ENCODE measurements at places on chromosomes 12 and 14.
A peak's percentile ranks its signal among the peaks of the same experiment; 100 is the strongest.

DNA sequence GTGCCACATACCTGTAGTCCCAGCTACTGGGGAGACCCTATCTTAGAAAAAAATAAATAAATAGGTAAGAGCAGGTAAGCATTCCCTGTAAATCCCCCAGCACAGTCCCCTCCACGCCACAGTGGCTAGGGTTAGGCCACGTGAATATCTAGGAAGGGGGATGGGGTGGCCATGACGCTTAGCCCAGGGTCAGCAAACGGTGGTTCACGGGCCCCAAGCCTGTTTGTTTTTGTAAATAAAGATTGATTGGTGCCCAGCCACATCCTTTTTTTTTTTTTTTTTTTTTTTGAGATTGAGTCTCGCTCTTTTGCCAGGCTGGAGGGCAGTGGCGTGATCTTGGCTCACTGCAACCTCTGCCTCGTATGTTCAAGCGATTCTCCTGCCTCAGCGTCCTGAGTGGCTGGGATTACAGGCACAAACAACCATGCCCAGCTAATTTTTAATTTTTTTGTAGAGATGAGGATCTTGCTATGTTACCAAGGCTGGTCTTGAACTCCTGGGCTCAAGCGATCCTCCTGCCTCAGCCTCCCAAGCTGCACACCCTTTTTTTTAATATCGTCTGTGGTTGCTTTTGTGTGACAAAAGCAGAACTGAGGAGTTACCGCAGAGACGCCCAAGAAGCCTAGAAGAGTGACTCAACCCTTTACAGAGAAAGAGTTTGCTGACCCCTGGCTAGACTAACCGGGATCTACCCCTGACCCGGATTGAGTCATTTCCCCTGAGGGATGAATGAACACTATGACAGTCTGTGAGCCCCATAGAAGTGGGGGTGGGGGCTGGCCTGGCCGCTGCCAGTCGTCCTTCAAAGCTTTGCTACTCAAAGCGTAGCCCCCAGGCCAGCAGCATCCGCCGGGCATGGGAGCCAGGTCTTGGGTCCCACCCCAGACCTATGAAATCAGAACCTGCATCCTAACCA, 113.7 kb upstream of the NCOR2 start:
- no peak for DNase-seq

DNA sequence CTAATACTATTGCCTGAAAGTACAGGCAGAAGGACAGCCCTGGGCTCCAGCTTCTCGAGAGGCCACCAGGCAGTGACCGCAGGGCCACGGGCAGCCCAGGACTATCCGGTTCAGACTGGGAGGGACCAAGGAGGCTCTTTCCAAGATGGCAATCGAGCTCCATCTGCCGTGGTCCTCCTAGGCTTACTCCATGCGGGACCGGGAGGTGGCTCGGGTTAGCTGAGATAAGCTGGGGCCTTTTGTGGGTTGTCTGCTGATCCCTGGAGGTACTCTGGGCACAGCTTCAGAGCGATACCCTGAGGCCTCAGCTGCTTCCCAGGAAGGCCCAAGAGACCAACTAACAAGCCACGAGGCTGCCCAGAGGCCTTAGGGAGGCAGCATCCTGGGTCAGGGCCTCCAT, 33.1 kb downstream of the SNRNP35 start:
- DNase-seq, result no peak

DNA sequence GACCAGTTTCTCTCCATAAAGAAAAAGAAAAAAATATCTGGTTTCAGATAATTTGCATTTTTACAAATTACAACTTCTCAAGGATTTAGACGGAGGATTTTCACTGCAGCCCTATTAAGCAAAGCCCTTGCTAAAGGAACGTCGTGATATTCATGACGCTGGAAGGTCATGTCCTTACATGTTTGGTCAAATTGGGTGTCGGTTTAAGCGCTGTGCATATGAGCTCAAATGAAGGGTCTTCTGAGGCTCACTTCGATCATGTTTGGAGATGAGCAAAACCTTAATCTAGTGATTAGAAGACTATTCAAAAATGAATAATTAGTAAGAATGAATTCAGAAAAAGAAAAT, 67.3 kb upstream of the USP15 start:
- DNase-seq, result no peak

DNA sequence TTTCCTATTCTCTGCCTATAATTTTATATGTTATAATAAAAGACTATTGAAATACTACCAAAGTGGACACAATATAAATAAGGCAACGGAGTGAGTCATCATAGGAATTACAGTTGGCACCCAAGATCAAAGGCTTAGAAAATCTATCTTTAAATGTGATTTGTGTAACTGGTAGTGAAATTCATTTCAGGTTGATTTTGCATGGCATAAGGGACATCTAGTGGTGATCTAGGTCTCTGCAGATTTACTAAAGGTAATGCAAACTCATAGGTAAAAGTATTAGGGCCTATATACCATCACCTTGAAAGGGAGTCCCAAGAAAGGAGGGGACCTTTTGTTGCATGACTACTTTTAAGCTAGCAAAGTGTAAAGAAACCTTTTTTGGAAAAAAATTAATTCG, 527.2 kb downstream of the NRXN3 start:
- DNase-seq, result no peak

- no peak for DNase-seq
These were observed 10.7 kb downstream of the IFT81 start for GRCh38 chr12:110134691-110135411.

DNA sequence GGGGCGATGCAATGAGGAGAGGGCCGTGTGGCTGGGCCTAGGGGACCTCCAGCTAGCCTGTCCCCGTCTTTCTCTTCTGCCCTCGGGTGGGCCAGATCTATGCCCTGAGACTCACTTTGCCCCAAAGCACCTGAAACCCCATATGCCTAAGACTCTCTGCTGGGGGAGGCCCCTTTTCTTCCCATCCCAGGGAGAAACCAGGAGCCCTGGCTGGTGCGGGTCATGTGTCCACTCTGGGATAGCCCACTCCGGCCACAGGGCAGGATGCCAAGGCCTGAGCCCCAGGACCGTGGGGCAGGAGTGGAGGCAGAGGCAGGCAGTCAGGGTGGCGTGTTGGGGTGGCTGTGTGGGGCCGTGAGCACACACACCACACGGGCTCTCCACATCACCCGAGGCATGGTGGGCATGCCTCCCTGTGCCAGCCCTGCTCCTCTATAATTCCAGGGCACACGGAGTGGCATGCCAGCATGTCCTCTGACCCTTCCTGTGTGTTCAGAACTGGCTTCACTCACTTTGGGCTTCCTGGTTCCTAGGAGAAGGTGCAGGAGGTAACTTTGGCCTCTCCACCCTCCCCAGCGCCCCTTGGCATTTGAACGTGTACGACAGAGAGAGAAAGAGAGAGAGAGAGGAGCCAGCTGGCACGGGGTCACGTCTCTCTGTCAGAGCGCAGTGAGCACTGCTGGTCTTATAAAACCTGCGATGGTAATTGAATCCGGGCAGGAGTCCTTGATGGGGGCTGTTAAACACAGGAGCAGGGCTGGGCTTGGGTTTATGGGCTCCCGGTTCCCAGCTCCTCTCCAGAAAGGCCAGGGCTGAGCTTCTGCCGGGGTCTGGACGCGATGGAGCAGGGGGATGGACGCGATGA, 144.2 kb downstream of the KIF26A start:
- peak; percentile 8 for DNase-seq

DNA sequence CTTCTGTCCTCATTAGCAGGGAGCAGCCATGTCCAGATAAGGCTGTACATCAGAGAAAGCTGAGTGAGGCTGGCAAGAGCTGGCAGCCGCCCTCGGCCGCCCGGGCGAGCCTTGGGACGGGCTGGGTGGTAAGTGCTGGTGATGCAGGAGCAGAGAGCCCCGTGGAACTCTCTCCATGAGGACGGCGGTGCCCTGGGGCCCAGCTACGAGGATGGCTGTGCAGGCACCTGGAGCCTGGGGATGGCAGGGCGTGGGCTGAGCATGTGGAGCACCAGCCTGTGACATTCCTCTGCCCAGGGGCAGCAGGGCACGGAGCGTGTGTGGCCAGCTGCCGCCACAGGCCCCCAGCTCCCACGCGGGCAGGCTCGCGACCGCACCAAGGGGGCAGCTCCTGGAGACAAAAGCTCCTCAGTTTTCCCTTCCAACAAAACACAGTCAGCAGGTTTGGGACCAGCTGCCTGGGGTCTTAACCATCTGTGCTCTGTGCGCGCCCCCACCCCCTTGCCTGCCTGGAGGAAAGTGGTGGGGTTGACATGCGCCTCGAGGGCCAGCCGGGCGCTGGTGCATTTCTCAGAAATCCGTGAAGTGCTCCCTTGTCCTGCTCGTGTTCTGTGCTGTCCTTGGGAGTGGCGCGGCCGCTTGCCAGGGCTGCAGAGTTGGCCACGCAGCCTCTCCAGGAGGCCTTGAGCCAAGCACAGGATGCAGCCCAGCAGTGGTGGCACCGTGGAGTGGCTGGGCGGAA, 21.4 kb downstream of the PACS2 start:
- DNase-seq, result no peak

GRCh38 chr12:45568808-45569207, 160.7 kb upstream of the ARID2 start:
- DNase-seq, result no peak

DNA sequence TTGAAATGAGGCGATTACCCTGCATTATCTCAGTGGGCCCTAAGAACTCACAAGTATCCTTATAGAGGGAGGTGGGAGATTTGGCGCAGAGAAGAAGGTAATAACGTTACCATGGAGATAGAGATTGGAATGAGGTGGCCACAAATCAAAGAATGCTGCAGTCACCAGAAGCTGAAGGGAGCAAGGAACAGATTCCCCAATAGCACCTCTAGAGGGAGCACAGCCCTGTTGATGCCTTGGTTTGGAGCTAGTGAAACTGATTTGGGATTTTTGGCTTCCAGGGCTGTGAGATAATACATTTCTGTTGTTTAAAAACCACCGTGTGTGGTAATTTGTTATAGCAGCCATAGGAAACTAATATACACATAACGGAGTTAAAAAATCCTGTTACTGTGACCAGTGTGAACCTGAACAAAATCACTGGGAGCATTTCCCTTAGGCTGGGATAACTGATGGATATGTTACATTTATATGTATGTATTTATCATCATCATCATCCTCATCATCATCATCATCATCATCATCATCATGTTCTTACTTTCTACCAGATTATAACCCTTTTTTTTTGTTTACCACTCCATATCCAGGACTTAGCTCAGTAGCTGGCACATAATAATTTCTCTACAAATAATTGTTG, 100.3 kb downstream of the LIN7A start:
- peak; percentile 4 for DNase-seq

Data from DMS 273 treated with DMSO at 0.1 percent for 48 hours (cell line).